Prostate gland (tissue), 2 donors: ENCODE measurements at places on chromosomes 4 and X.

DNA sequence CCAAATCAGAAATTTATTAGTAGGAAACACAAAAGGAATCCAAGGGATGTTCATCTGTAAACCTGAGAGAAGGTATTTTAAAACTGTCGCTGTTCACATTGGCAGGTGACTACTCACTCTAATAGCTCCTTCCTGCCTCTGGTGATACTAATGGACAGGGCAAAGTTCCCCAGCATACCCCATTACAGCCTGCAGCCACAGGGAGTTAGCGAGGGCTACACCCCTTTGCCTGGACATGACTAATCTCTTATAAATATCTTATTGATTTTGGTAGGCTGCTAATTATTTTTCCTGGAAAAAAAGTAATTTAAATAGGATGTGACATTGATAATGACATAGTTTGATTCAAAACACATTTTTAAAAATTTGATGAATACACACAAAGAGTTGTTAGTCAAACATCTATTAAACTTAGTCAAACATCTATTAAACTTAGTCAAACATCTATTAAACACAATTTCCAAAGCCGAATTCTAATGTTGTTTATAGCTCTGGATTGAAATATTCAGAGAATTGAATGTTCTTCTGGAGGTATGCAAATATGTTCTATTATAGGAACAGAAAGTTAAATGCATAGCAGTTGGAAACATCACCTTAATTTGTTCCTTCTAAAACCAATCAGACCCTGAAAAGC is 83.0 kb upstream of the CBR4 start:
- DNase-seq: peak; percentile 31

- DNase-seq: no peak
These were observed 42.2 kb downstream of the UGT2A3 start for GRCh38 chr4:68909385-68909784.

DNA sequence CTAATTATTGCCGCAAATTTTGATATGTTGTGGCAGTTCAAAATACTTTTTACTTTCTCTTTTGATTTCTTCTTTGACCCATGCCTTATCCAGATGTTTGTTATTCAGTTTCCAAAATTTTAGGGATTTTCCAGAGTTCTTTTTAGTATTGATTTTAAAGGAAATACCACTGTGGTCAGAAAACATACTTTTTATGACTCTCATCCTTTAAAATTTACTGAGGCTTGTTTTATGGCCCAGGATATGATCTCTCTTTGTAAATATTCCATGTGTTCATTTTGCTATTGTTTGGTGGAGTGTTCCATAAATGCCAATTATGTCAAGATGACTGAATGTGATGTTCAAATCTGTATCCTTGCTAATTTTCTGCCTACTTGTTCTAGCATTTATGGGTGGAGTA is 272.3 kb upstream of the DIPK2B start:
- DNase-seq: no peak

- DNase-seq: no peak
These were observed 83.2 kb upstream of the ARHGAP24 start for GRCh38 chr4:85391589-85392410.

DNA sequence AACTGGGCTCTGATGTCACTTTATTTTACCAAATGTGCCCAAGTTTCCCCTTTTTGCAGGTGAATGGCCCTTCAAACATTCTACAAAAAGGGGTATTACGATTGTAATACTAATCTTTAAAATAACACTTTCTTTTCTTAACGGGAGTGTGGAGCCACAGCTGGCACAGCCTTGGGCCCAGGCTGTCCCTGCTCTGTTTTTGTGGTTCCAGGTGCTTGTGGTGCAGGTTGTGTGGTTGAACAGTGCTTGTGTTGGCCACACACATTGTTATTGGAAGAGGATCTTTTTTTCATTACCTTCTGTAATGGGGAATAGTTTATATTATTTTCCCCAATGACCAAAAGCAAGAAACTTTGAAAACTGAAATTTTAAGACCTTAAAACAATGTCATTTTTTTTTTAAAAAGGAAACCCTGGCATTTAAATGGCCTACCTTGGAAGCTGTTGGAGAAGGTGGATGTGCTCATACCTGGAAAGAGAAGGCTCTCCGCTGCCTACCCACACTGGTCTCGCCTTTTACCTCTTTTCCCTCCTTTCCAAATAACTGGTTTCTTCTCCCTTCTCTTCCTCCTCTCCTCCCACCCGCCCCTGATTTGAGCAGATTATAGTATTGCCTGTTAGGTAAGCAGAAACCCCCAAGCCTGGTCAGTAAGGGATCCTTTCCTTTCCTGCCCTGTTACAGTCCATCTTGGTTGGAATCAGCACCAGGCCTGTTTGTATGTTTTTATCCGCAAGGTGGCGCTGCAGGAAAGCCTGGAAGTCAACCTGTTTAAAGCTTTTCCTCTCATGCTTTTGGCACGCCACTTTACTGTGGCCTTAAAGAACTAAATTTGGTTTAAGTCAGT is 28.6 kb downstream of the HADH start:
- DNase-seq: peak; percentile 79

DNA sequence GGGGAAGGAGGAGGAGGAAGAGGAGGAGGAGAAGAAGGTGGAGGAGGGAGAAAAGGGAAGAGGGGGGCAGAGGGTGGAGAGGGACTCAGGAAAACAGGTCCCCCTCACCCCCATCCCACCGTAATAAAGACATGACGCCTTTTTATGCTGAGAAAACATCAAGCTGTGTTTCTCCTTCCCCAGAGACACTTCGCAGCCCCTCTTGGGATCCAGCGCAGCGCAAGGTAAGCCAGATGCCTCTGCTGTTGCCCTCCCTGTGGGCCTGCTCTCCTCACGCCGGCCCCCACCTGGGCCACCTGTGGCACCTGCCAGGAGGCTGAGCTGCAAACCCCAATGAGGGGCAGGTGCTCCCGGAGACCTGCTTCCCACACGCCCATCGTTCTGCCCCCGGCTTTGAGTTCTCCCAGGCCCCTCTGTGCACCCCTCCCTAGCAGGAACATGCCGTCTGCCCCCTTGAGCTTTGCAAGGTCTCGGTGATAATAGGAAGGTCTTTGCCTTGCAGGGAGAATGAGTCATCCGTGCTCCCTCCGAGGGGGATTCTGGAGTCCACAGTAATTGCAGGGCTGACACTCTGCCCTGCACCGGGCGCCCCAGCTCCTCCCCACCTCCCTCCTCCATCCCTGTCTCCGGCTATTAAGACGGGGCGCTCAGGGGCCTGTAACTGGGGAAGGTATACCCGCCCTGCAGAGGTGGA is 45.3 kb upstream of the SHOX start:
- peak; percentile 1 for DNase-seq

DNA sequence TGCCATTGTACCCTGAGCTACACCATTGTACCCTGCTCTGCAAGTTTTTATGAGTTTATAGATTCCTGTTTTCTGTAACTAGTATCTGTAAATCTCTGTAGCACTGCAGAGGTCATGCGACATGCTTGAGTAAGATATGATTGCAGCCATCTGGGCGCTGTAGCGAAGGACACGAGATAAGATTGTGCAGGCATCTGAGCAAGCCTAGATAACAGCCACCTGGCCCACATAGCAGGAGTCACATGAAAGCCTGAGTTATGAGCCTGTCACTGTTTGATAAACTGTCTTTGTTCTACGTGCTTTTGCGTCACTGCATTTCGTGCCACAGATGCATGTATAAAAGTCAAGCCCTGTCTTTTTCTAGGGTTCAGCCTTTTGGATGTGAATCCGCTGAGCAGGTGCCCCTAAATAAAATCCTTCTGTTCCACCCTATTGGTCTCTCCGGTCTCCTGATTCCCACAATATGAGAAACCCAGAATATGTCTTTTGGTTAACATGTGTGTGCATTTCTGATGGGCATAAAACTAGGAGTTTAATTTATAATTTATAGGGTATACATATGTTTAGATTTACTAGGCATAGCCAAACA is 327.6 kb upstream of the MAOA start:
- no peak for DNase-seq

- DNase-seq: no peak
These were observed 459.0 kb upstream of the NR3C2 start for GRCh38 chr4:148901075-148901705.

GRCh38 chr4:186621959-186622553 is 66.7 kb upstream of the MTNR1A start:
- no peak for DNase-seq

GRCh38 chrX:104921584-104922205 is 298.8 kb downstream of the TEX13A start:
- no peak for DNase-seq

DNA sequence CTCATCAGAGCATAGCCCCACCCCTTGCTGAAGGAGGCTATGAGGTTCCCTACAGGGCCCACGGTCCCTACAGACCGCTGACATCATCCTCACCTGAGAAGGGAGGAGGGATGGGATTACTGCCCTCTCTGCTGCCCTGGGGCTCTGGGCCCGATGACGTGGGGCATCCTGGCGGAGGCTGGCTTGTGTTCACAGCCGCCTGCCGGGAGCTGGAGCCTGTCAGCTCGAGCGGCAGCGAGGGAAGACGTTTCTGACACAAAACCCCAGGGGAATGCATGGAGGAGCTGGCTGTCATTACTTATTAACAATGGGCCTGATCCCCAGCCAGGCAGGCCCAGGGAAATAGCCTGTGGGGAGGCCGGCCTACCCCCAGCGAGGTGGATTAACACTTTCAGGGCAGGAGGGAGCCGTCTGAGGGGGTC is 106.6 kb upstream of the ATP6AP2 start:
- peak; percentile 7 for DNase-seq

GRCh38 chr4:150136481-150136880 is 58.2 kb downstream of the DCLK2 start:
- no peak for DNase-seq

- DNase-seq: no peak
These were observed 66.7 kb upstream of the PNPLA4 start for GRCh38 chrX:7993873-7994272.

DNA sequence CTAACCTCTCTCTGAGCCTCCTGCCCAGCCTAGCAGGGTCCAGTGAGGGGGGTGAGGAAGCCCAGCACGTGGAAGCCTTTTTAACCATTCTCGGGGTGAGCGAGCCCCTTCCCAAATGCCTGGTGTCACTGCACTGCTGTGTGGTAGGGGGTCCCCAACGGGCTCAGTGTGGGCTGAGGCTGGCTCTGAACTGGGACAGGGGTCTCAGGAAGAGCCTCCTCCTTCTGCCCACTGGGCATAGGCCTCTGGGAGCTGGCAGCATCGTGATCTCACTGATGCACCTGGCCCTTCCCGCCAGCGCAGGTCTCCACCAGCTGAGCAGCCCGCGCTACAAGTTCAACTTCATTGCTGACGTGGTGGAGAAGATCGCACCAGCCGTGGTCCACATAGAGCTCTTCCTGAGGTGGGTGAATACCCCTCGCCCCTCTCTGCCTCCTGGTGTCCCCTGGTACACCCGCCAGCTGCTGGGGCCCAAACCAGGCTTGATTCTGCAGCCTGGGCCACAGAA is 12.6 kb downstream of the HTRA3 start:
- DNase-seq: no peak

DNA sequence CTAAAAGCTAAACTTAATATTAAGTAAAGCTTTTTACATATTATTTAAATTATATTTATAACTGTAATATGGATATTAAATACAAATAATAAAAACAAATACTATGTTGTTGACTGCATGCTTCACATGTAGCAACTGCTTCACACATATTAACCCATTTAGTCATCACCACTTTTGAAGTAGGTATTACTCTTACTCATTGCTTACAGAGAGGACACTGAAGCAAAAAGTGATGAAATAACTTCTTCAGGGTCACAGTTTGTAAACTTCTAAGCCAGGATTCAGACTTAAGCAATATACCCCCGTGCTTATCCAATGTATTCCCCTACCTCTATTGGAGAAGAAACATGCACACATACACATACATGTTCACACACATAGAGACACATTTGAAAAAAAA is 166.6 kb downstream of the DKK2 start:
- no peak for DNase-seq

GRCh38 chr4:39759569-39759968 is 61.6 kb downstream of the UBE2K start:
- DNase-seq: no peak

- DNase-seq: no peak
These were observed 14.1 kb upstream of the TCEANC start for GRCh38 chrX:13638826-13639225.

DNA sequence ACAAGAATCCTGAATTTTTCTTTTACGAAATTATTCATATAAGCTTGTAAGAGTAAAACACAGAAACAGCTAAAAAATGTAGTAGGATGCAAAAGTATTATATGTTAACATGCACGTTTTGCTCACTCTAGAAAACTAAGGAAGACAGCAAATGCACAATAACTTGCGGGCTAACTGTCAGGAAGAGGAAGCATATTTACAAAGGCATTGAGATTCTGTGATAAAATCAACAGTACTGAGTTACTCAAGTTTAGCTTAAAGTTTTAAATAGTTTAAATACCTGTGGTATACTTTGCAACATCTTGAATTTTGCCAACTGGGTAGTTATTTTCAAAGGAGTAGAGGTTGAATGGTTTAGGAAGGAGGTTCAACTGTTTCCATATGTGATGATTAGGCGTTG is 37.0 kb downstream of the SH2D1A start:
- DNase-seq: no peak

- DNase-seq: no peak
These were observed 29.1 kb upstream of the CD38 start for GRCh38 chr4:15749001-15749400.

DNA sequence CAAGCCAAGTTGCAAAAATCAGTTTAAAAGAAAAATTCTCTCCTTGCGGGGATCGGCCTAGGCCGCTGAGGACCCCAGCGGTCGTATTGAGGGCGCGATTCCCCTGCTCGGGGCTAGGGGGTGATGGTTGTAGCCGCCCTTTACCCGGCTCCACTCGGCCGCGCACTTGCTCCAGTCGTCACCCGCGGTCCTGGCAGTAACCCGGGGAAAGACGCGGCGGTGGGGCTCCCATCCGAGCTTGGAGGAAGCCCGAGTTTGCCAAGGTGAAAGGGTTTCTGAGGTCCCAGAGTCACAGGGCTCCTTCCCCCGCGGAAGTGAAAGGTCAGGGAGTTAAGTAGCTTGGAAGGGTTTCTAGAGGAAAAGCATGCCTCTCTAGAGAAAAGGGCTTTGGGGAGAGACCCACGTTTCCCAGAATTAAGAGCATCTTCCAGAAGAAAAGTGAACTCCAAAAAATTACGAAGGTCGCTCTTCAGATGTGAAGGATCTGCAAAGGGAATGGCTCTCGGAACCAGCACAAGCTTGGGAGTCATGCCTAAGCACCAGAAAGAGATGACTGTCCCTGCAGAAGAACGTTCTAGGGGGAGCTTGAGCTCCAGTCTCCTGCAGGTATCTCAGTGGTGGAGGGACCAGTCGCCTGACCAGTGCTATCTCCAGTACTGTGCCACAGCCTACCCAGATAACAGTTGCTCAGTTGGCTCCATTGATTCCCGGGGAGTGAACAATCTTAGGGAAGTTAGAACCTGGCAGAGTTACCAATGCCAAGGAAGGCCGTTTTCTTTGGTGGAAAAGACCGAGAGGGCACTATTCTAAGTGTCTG is 875 bp downstream of the LAP3 start:
- peak; percentile 20 for DNase-seq
